Activated CD4-positive, alpha-beta T cell treated with anti-CD3 and anti-CD28 coated beads for 24 hours (primary cell): ENCODE measurements at places on chromosomes 4 and X.

DNA sequence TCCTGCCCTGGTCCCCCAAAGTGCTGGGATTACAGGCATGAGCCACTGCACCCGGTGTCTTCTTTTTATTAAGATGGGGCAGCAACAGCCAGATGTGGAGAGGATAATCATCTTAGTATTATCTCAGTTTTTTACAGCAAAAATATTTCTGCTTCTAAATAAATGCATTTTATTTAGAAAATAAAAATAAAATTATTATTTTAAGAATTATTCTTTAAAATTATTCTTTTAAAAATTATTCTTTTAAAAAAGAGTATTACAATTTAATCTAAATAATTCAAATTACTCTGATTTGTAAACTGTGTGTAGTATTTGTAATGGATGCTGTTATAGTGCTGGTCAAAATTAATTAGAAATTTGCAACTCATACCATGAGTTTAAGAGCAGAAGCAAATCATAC is 67.6 kb downstream of the ARFIP1 start:
- DNase-seq: no peak

DNA sequence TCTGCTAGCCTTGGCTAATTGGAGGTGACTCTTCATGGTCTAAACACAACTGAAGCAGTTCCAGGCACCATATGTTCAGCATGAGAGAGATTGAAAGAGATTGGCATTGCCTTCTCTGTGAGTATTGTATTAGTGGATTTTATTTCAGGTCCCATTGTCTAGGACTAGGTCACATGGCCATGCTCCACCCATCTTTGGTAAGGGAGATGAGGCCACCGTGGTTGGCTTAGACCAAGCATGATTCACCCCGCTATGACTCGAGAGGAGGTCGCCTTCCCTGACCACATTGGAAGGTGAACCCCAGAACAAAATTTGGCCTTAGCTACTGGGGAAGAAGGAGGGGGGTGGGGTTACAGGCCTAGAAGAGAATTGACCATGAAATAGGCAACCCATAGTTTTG is 109.9 kb upstream of the BCOR start:
- DNase-seq: no peak

- no peak for DNase-seq
These were observed 231.5 kb upstream of the AGTR2 start for GRCh38 chrX:115939070-115939469.

DNA sequence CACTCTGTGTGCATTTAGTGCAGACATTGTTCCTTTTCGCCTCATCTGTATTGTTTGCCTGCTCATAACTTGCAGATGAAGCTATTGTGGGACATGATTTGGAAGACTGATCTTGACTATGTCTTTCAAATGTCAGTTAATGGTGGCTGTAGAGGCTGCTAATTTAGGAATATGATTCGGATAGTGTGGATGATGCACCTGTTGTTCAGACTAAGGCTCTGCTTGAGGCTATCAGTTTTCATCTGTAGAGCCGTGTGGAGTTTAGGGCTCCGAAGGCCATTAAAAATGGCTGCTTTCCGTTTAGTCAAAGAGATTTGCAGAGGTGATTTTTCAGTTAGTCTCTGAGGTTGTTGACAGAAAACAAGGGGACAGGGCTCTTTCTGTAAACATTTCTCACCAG is 102.0 kb downstream of the GBA3 start:
- no peak for DNase-seq

GRCh38 chr4:73156394-73156793 is 86.9 kb upstream of the COX18 start:
- no peak for DNase-seq

- no peak for DNase-seq
These were observed 1.2 kb downstream of the EIF1AX start for GRCh38 chrX:20140420-20140819.

GRCh38 chr4:109294006-109294405 is 8.5 kb downstream of the COL25A1 start:
- DNase-seq: no peak

GRCh38 chr4:102497986-102498385 is 3.2 kb upstream of the NFKB1 start:
- no peak for DNase-seq

GRCh38 chr4:121073672-121074381 is 1.5 kb upstream of the NDNF start:
- DNase-seq: no peak

GRCh38 chr4:168857546-168858314 is 152.3 kb downstream of the CBR4 start:
- no peak for DNase-seq

GRCh38 chr4:162201673-162202072 is 37.9 kb upstream of the FSTL5 start:
- DNase-seq: no peak

GRCh38 chr4:15237648-15238230 is 190.1 kb upstream of the C1QTNF7 start:
- no peak for DNase-seq

- no peak for DNase-seq
These were observed 73.6 kb downstream of the GABRB1 start for GRCh38 chr4:47104986-47105385.

DNA sequence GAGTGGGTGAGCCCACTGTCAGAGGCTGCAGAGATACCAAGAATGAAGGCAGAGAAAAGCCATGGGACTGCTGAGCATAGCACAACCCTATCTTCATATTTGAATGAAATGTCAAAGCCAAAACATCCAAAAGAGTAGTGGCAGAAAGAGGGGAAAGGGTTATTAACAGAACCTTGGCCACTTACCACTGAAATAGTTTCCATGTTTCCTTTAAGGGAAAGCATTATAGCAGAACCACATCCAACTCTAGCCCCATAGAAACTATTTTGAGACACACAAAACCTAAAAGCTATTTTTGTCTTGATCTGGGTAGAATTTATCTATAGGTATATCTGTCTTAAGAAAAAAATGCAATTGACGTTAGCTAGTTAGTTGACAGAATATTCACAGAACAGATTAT is 140.1 kb downstream of the CBR4 start:
- DNase-seq: no peak

- DNase-seq: no peak
These were observed 5.3 kb downstream of the FHDC1 start for GRCh38 chr4:152941411-152941810.

- DNase-seq: no peak
These were observed 130.2 kb downstream of the GASK1B start for GRCh38 chr4:158042591-158043030.

DNA sequence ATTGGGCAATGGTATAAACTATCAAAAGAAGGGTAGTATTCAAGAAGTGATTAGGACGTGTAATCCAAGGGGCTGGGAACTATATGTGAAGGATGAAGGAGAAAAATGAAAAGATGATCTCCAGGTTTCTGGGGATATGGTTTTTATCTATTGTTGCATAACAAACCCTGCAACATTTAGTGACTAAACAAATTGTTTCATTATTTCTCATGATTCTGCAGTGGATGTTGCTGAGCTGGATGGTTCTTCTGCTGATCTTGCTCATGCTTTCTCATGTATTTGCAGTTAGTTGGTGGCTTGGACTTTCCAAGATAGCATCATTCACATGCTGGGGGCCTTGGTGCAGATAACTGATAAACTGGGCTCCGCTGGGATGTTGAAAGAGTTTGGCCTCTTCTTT is 29.1 kb downstream of the PHOX2B start:
- DNase-seq: no peak

DNA sequence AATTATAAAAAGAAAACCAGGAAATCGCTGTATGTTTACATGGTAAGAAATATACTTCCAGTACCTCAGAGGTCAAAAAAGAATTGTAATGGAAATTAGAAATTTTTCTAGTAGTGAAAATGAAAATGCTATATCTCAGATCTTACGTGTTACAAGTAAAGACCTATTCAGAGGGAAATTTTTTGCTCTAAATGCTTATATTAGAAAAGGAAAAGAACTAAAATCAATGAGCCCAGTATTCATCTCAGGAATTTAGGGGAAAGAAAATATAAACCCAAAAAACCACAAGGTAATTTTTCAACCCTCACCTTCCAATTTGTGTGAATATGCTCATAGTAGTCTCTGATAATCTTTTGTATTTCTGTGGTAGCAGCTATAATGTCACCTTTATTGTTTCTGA is 145.6 kb downstream of the RAP1GDS1 start:
- DNase-seq: no peak

- no peak for DNase-seq
These were observed 104.6 kb downstream of the NPFFR2 start for GRCh38 chr4:72136429-72136828.

DNA sequence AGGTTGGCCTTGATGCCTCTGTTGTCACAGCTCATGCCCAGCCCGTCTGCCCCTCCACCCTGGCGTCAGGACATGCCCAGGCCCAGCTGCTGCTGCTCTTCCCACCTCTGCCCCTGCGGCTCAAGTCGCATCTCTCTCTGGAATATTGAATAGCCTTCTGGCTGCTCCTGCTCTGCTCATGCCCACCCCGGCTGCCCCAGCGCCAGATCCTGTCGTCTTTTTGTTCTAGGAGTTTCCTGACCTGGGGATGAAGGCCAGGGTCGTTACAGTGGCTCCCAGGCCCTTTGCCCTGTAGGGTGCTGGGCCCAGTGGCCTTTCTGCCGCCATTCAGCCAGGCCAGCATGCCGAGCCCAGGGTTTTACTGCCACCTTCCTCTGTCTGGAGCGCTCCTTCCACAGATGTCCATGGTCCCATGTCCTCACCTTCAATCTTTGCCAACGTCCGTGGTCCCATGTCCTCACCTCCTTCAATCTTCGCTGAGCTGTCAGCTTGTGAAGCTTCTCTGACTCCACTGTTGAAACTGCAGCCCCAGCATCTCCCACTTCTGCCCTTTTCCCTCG is 9.7 kb downstream of the MAEA start:
- DNase-seq: no peak

DNA sequence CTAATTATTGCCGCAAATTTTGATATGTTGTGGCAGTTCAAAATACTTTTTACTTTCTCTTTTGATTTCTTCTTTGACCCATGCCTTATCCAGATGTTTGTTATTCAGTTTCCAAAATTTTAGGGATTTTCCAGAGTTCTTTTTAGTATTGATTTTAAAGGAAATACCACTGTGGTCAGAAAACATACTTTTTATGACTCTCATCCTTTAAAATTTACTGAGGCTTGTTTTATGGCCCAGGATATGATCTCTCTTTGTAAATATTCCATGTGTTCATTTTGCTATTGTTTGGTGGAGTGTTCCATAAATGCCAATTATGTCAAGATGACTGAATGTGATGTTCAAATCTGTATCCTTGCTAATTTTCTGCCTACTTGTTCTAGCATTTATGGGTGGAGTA is 272.3 kb upstream of the DIPK2B start:
- no peak for DNase-seq

DNA sequence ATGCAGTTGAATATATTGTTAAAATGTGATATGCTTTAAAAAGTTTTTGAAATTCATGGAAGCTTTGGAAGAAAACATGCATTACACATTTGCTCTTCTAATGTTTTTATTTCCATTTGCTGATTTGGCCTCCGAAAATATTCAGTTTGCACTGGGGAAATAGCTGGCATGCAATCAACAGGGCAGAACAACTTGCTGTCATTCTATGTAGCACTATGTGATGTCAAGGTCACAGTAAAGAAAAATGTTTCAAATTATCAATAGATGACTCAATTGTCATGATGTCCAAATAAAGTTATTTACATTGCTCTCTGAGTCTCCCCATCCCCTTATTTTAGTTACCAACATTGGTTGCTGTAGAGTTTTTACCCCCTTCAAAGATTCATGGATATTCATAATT is 119.2 kb downstream of the TLL1 start:
- no peak for DNase-seq

- DNase-seq: no peak
These were observed 7.6 kb downstream of the UBE2D3 start for GRCh38 chr4:102819588-102820365.

GRCh38 chr4:98566361-98567008 is 91.9 kb downstream of the TSPAN5 start:
- DNase-seq: no peak

GRCh38 chr4:119039779-119040178 is 95.9 kb upstream of the MYOZ2 start:
- no peak for DNase-seq

GRCh38 chrX:101429934-101430333 is 21.9 kb downstream of the HNRNPH2 start:
- DNase-seq: no peak

DNA sequence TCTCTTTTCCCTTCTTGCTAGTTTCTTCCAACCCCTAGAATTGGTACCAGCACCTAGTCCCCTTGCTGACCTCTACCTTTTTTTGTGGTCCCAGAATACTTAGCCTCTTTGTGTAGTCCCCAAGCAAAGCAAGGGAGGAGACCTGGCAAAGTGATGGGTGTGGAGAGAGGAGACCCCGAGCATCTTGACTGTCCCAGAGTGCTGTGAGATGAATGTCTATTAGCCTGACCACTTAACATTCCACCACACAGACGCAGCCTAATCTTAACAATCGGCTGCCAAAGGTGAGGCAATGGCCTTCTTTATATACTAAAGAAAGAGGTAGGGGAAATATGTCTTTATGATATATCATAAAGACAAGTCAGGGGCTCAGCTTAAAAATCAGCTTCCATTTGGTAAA is 55.9 kb downstream of the TRIM2 start:
- DNase-seq: no peak

- no peak for DNase-seq
These were observed 764.1 kb upstream of the TENM3 start for GRCh38 chr4:181479141-181479540.

DNA sequence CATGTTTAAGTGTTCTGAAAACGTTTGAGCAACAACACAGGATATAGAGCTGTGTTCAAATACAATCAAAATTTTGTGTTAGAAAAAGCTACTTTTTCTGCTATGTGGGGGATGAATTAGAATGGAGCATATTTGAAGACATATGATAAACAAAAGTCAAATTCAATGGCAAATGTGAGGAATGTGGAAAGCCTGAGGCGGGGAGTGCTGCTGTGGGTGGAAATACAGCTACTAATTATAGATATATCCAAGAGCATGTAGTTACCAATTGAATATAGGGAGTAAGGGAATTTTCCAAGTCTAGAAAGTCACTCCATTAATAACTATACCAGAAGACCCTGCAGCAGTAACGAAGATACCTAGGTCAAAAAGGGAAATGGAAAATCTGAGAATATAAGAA is 2370.4 kb upstream of the TENM3 start:
- DNase-seq: no peak

- DNase-seq: no peak
These were observed 62.7 kb upstream of the SCML1 start for GRCh38 chrX:17674601-17675000.

- DNase-seq: no peak
These were observed 13.3 kb upstream of the TMEM271 start for GRCh38 chr4:589219-589963.

- no peak for DNase-seq
These were observed 215.0 kb downstream of the IL15 start for GRCh38 chr4:141851246-141851891.

GRCh38 chr4:74610491-74610890 is 165.6 kb downstream of the AREG start:
- no peak for DNase-seq

DNA sequence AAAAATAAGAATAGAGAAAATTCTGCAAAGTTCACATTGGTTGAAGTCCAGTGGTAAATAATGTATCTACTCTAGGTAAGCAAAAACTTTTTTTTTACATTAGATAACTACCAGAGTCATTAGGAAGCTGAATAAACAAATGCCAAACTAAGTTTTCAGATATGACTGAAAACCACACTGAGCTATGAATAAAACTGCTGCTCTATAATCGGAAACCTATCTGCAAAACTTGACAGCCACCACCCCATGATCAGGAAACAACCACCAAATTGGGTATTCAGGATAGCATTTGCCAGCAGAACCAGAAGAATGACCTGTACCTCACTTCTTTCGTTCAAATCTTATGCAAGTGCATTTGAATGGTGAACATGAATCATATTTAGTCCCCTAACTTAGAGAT is 173.0 kb upstream of the TET2 start:
- DNase-seq: no peak
